Activated T-helper 1 cell treated with anti-CD3 and anti-CD28 coated beads, Interleukin-12 subunit alpha, Interleukin-12 subunit beta, Interleukin-2, Interleukin-4 antibody, amounts not matched to agents 30 ng/mL and 10 ng/mL and 1 ng/mL, durations not matched to agents 14 hours and 24 hours and 36 hours (primary cell): ENCODE measurements at places on chromosomes 1 and 21.

- H3K4me3 ChIP-seq = peak overlapping the region; percentile 37
- DNase-seq = no peak
- H3K27ac ChIP-seq = peak overlapping the region; percentile 55
- peaks cover 4% of the 10 kb centered on the region for H3K27me3 ChIP-seq
These were observed 111.4 kb downstream of the SIK1 start for GRCh38 chr21:43315244-43316137.

GRCh38 chr1:30968220-30968971 is 59.8 kb upstream of the SDC3 start:
- H3K36me3 ChIP-seq = peaks cover 53% of the 10 kb centered on the region
- no peaks in the 10 kb centered on the region for H3K27me3 ChIP-seq
- H3K4me1 ChIP-seq = peaks cover 33% of the 10 kb centered on the region

GRCh38 chr21:38619992-38620479 is 121.8 kb upstream of the ERG start:
- no peak overlapping the region for H3K4me3 ChIP-seq
- H3K27me3 ChIP-seq = no peaks in the 10 kb centered on the region
- no peaks in the 10 kb centered on the region for H3K36me3 ChIP-seq
- no peak overlapping the region for H3K27ac ChIP-seq
- DNase-seq = no peak

- peaks cover 11% of the 10 kb centered on the region for H3K4me1 ChIP-seq
- no peak overlapping the region for H3K27ac ChIP-seq
- H3K4me3 ChIP-seq = no peak overlapping the region
- no peaks in the 10 kb centered on the region for H3K36me3 ChIP-seq
- peaks cover 37% of the 10 kb centered on the region for H3K27me3 ChIP-seq
These were observed 69.0 kb downstream of the VWA5B1 start for GRCh38 chr1:20359451-20360330.

- no peak overlapping the region for H3K27ac ChIP-seq
- H3K4me3 ChIP-seq = no peak overlapping the region
- no peak for DNase-seq
- H3K36me3 ChIP-seq = no peaks in the 10 kb centered on the region
- H3K4me1 ChIP-seq = no peaks in the 10 kb centered on the region
- H3K27me3 ChIP-seq = peaks cover 4% of the 10 kb centered on the region
These were observed 274.5 kb downstream of the SIPA1L2 start for GRCh38 chr1:232355162-232356006.

DNA sequence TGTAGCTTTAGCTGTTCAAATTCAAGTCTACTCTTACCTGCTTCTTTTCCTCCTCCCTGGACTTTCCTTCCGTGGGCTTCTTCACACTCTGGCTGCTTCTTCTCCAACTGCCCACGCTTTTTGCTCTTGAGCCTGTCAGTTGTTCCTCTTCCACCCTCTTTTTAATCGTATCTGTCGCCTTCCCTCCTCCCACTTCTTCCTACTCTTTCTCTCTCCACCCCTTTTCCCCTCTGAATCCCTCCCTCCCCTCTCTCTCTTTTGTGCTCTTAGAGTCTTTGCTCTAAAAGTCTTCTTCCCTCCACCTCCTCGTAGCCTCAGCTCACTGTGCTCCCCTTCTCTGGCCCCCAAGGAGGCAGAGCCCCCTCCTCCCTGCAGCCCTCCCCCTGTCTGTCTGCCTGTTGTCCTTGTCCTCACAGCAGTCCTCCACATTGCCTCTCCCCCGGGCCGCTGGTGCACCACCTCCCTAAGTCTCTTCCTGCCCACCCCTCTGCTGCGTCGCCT is 12.9 kb upstream of the GJA5 start:
- DNase-seq = no peak
- H3K27ac ChIP-seq = no peak overlapping the region
- peaks cover 17% of the 10 kb centered on the region for H3K27me3 ChIP-seq
- H3K36me3 ChIP-seq = no peaks in the 10 kb centered on the region
- H3K4me1 ChIP-seq = no peaks in the 10 kb centered on the region
- no peak overlapping the region for H3K4me3 ChIP-seq

DNA sequence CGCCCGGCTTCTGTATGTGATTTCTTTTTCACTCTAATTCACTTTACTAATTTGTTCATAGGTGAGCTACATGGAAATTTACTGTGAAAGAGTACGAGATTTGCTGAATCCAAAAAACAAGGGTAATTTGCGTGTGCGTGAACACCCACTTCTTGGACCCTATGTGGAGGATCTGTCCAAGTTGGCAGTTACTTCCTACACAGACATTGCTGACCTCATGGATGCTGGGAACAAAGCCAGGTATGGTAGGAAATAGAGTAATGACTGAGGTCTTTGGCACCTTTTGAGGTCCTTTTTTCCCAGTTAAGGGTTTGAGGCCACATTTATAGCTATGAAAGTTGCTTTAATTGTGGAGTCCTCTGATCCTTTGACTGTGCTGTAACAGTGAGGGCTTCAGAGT is 56.9 kb downstream of the KIF1B start:
- no peak overlapping the region for H3K27ac ChIP-seq
- DNase-seq = no peak
- H3K36me3 ChIP-seq = peaks cover 13% of the 10 kb centered on the region

- no peaks in the 10 kb centered on the region for H3K4me1 ChIP-seq
- no peaks in the 10 kb centered on the region for H3K27me3 ChIP-seq
- H3K4me3 ChIP-seq = no peak overlapping the region
These were observed 51.7 kb downstream of the AK5 start for GRCh38 chr1:77333501-77333900.

- no peak for DNase-seq
- peaks cover 4% of the 10 kb centered on the region for H3K36me3 ChIP-seq
- H3K27ac ChIP-seq = peak overlapping the region; percentile 83
- no peaks in the 10 kb centered on the region for H3K27me3 ChIP-seq
These were observed 26.1 kb downstream of the PCAT6 start for GRCh38 chr1:202836623-202837403.

DNA sequence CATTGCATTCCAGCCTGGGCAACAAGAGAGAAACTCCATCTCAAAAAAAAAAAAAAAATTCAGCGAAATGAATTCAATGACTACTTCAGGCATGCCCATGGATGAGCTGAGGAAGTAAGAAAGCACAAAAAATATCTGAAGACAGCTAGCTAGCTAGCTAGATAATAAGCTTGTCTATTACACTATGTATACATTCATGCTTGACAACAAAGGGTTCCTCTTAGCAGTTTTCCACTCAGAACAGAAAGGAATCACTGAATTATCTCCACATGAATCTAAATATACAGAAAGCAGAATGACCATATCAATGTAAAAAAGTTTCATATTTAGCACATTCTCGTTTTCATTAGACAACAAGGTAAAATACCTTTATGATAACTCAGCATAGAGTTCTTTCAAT is 32.1 kb downstream of the USP48 start:
- H3K4me3 ChIP-seq = no peak overlapping the region
- DNase-seq = no peak
- H3K27ac ChIP-seq = no peak overlapping the region
- no peaks in the 10 kb centered on the region for H3K27me3 ChIP-seq
- peaks cover 38% of the 10 kb centered on the region for H3K36me3 ChIP-seq
- H3K4me1 ChIP-seq = peaks cover 5% of the 10 kb centered on the region

GRCh38 chr1:13492711-13493110 is 21.1 kb downstream of the LRRC38 start:
- H3K4me3 ChIP-seq = no peak overlapping the region
- H3K4me1 ChIP-seq = no peaks in the 10 kb centered on the region
- peaks cover 7% of the 10 kb centered on the region for H3K27me3 ChIP-seq
- no peak for DNase-seq
- no peaks in the 10 kb centered on the region for H3K36me3 ChIP-seq
- no peak overlapping the region for H3K27ac ChIP-seq

DNA sequence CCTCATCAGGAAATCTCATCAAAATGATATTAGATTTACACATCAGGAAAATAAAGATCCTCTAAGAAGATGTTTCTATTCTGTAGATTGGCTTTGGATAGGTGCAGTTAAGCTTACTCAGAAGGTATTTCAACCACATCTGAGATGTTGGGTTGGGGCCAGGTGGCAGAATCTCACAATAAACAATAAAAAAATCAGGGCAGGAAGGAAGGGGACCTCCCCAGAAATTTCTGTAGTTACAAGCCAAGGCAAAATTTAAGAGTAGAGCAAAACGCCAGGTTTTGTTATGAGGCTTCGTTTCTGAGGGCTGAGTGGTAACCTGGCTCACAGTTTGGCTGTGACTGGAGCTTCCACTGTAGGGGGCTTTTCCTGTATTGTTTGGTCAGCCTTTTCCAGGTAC is 84.8 kb downstream of the HUNK start:
- H3K27ac ChIP-seq = no peak overlapping the region
- DNase-seq = no peak
- no peak overlapping the region for H3K4me3 ChIP-seq
- H3K4me1 ChIP-seq = no peaks in the 10 kb centered on the region
- no peaks in the 10 kb centered on the region for H3K36me3 ChIP-seq

- H3K27me3 ChIP-seq = peaks cover 10% of the 10 kb centered on the region
- no peaks in the 10 kb centered on the region for H3K36me3 ChIP-seq
- peaks cover 14% of the 10 kb centered on the region for H3K4me1 ChIP-seq
- H3K4me3 ChIP-seq = no peak overlapping the region
These were observed 12.5 kb upstream of the TTC22 start for GRCh38 chr1:54813485-54814125.

- no peak for DNase-seq
- H3K36me3 ChIP-seq = no peaks in the 10 kb centered on the region
- no peak overlapping the region for H3K4me3 ChIP-seq
- H3K27ac ChIP-seq = no peak overlapping the region
These were observed 643.9 kb upstream of the CAMK1G start for GRCh38 chr1:208939537-208940085.
